GDM1 (cell line): ENCODE measurements at places on chromosomes 1 and 21.

- DNase-seq, result peak; percentile 13
Measured at GRCh38 chr1:23836037-23836436, 10.8 kb upstream of the HMGCL start.

DNA sequence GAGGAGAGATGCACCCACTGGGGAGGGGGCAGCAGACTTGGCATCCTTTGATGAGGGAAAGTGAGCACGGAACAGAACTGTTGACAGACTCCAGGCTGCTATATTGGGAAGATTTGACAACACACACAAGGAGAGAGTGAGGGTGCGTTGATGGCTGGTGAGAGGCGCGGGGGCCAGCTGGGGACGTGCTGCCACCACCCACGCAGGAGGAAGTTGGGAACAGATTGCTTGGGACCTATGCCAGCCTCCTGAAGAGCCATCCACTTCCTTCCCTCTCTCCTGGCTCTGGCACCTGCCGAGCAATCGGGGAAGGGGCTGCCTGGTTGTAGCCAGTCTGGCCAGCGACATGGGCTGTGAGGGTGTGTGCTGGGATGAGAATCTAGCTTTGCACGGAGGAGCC lies 223.7 kb upstream of the CSF3R start:
- no peak for DNase-seq

- DNase-seq, result no peak
Measured at GRCh38 chr1:155831279-155831976, 25.6 kb downstream of the GON4L start.

DNA sequence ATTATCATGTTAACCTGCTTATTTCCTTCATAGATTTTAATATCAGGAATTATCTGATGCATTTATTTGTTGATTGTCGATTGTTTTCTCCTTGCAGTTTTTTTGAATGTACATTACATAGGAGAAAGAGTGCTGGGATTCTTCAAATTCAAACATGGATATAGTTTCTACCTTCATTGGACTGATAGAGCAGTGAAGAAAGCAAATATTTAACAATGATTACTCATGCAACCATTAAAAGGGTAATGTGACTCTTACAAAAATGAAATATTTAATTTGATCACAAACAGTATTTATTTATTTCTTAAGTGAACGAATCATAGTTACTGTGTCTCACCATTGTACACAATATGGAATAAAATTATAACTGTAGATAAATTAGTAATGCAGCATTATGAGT lies 350.9 kb downstream of the BRINP3 start:
- no peak for DNase-seq

DNA sequence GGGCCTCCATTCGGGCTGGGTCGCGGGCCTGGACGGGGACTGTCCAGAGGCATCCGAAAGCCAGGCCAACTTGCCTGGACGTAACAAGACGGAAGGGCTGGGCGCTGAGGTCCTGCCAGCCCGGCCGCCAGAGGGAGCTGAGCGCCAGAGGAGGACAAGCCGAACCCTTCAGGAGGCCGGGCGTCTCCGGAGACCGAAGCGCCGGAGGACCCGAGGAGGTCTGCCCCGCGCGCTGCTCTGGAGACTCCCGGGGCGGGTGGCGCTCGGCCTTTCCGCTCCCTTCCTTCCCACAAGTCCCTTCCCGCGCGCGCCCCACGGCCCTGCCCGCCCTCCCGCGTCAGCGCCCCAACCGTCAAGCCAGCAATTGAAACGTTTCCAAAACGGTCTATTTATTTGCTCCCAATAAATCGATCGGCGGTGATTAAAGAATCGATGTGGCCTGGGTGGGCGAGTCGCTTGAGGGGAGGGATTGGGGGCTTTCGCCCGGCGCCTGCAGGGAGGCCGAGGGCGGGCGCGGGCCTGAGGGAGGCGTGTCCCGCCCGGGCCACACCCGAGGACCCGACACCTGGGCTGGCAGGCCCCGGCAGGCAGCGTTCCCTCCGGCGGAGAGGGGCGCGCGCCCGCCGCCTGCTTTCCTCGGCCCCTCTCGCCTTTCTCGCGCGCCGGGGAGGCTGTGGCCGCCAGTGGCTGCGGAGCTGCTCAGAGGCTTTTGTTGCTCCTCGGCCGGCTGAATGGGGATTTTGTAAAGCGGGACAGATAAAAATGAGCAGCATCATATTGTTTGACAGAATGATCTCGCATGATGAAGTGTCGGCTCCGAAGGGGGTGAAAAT lies 5.2 kb upstream of the FOXD3 start:
- DNase-seq, result peak; percentile 63

DNA sequence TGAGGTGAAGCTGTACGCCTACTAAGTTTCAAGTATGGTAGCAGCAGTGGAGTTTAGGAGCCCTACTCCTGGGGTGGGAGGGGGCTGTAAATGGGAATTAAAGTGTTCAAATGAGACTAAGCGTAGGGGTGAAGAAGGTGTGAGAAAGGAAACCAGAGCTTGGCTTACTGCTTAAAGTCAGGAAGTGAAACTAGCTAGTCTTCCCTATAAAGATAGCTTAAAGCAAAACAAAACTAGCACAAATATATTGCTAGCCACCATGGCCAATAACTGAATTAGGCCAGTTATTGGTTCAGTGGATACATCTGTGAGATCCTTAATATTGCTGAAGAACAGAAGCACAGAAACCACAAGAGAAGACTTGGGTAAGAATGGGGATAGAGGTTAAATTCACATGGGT lies 492.2 kb upstream of the PKN2 start:
- DNase-seq, result no peak

- DNase-seq, result no peak
Measured at GRCh38 chr21:46570119-46570518, 34.8 kb downstream of the S100B start.

- no peak for DNase-seq
Measured at GRCh38 chr1:212971312-212971711, 21.0 kb downstream of the VASH2 start.

DNA sequence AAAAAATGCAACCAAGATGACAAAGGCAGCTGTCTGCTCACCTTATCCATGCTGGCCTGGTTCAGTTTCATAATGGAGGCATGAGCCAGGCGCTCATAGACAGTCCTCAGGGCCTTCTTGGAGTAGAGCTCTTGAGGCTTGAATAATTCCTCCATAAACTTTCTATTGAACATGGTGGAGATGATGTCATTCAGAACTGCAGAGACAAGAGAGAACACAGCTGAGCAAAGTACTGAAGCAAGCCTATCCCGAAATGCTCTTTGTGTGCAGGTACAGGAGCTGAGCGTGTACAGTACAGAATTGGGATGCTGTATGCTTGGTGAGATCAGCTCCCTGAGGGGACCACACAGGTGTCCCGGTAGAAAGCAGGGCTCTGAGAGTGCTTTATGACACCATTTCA lies 11.5 kb downstream of the OSCP1 start:
- DNase-seq, result no peak

DNA sequence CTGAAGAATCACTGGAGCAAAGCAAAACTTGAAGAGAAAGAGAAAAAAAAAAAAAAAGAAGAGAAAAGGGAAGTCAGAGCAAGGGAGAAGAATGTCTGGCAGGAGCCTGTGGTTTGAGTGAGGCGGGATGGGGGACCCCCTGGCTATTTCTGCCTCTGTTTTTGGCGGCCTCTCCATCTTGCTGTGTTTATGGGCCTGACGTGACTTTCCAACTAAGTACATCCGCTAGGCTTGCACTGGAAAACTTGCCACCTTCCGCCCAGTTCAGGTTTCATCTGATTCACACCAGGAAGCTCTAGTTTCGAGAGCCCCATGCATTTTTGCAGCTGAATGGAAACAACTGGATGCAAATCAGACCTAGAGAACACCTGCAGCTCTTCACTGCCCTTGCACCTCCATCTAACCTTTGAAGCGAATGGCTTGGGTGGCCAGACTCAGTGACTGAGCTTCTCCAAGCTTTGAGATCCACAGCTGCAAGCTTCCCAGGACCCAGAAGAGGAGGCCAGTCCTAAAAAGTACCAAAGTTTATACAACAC lies 28.0 kb downstream of the TBX15 start:
- DNase-seq, result no peak

- DNase-seq, result no peak
Measured at GRCh38 chr1:42886800-42887199, 40.4 kb downstream of the ZNF691 start.

DNA sequence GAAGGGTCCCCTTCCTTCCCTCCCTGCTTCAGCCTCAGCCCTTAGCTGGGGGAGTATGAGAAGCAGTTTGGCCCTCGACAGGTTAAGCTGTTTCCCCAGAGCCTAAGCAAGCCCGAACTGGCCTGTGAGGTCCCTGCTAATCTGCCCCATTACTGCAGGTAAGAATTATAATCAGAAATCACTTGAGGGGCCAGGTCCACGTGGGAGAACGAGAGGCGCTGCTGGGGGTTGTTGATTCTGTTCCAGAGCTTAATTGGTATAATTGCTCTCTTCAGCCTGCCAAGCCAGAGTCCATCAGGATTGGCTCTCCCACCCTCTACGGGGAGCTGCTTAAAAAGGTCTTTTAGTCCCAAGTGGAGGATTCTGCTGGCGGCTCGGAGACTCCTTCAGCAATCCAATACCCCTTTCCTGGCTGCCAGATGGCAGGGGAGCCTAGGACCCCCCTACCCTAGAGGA lies 70.8 kb downstream of the UBE2T start:
- no peak for DNase-seq

DNA sequence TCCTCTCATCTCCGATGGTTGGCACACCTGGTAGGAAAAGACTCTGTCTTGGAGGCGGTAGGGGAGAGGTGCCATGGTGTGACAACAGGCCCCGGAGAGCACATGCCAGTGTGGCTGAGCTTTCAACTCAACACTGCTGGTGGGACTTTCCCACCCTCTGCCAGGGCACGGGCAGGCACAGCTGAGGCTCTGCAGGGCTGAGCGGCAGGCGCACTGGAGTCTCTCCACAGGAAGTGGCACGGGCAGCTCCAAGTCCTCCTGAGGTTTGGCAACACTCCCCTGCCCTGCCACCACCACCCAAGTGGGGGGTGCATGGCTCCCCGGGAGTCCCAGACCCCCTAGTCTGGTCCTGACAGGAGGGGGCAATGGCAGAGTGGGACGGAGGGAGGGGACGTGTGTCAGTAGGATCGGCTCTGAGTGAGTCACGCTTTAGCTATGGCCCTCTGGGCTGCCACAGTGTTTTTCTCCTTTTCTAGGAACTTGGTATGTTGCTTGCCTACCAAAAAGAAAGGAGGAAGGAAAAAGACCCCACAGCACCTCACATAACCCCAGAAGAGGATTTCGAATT lies 27.3 kb upstream of the EVA1B start:
- peak; percentile 17 for DNase-seq

GRCh38 chr1:52423771-52424170 lies 19.4 kb downstream of the PRPF38A start:
- no peak for DNase-seq

DNA sequence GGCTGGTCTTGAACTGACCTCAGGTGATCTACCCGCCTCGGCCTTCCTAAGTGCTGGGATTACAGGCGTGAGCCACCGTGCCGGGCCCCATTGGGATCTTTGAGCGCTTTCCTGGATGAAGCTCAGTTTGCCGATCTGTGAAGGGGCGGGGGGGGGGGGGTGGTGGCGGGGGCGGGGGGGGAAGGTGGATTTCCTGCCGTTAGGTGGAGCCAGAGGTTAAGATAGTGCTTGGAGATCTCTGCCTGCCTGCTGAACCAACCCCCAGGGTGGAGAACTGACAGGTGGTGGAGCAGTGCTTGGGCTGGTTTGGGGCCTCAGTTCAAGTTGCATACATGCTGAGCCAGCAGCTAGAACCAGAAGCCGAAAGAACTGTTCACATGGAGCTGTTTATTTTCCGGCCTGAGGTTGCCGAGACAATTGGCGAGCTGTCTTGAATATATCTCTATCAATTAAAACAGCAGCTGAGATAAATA lies 1.7 kb downstream of the TMCC2 start:
- peak; percentile 34 for DNase-seq

DNA sequence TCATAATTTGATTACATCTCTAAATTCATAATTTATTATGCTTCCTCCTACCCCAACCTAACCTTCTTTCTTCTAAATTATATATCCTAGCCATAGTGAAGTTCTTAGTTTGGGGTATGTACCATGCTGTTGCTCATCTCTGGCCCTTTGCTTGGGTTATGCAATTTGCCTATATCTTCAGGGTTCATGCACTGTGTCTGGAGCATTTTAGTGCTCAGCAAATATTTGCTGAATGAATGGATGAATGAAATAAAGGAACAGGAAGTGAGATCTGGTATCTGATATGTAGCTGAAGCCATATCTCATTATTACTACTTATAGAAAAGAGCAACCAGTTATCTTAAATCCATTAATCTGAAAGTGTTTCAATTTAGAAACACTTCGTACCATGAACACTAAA lies 137.6 kb downstream of the GPATCH2 start:
- no peak for DNase-seq

DNA sequence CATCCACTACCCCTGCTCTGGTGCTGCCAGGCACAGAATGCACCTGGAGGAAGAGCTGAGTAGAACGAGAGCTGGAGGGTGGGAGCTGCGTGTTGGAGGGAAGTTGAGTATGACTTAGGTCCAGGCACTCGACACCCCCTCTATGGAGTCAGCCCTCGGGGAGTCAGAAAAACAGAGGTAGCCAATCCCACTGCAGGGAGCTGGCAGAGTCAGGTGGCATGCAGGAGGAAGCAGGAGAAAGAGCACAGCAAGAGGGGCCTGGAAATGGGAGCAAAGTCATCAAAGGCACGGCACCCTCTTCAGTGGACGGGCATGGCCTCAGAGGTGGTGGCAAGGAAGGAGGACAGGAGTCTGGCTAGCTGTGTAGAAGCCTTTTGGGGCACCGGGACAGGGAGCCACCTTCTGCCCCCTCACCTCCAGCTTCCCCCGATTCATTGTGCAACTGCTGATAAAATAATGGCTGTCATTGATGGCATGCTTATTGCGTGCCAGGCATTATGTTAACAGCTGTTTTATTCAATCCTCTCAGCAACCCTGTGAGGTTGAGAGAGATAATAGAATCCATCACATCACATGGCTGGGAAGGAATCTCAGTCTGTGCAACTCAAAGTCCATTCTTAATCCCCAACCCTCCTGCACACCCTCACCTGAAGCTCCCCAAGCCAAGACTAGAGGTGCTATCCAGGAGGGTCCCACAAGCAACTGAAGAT lies 42.0 kb downstream of the C1orf198 start:
- no peak for DNase-seq

- DNase-seq, result no peak
Measured at GRCh38 chr1:223654083-223654482, 11.4 kb downstream of the CAPN8 start.

DNA sequence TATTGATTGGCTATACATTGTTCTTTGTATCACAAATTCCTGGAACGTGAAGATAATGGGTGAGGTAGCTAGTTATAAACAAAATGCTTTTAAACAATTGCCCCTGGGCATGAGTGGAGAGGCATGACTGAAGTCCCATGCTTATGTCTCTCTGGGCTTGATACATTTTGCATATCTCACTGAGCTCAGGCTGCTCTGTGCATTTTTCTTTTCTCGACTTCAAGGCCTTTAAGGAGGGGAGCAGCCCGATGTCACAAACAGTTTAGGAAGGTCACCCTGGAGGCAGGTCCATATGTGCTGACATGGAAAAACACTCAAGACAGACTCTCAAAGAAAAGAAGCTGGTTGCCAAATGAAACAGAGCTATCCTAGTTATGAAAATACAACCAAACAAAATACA lies 80.1 kb upstream of the PUM1 start:
- DNase-seq, result no peak

- no peak for DNase-seq
Measured at GRCh38 chr1:7524341-7525337, 246.5 kb upstream of the VAMP3 start.
